ENCODE measurements at places on chromosomes 3 and 15.

DNA sequence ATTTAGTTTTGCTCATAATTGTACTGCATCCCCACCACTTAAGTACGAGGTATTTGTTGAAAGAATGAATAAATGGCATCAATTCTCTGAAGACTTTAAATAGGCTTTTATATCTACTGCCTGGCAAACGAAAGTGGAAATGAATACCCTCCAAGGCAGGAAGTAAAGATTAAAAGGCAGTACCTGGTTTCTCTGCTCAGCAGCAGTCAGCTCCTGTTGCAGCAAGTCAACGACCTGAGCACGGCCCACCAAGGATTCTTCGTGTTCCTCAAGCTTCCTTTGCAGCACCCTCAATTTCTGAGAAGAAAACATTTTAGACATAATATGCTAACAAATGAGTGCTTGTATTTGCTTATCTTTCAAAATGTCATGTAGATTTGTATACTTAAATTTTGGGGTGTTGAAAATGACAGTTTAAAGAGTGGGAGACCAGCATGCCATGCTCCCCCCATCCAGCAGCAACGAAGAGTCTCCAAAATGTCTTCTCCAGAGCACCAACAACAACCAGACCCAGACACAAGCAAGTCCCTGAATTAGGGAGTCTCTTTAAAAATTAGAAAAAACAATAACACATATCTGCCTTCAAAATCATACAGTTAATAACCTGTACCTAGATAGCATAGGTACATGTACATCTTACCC, 31.2 kb downstream of the GOLGB1 start:
- DNase-seq: no peak

DNA sequence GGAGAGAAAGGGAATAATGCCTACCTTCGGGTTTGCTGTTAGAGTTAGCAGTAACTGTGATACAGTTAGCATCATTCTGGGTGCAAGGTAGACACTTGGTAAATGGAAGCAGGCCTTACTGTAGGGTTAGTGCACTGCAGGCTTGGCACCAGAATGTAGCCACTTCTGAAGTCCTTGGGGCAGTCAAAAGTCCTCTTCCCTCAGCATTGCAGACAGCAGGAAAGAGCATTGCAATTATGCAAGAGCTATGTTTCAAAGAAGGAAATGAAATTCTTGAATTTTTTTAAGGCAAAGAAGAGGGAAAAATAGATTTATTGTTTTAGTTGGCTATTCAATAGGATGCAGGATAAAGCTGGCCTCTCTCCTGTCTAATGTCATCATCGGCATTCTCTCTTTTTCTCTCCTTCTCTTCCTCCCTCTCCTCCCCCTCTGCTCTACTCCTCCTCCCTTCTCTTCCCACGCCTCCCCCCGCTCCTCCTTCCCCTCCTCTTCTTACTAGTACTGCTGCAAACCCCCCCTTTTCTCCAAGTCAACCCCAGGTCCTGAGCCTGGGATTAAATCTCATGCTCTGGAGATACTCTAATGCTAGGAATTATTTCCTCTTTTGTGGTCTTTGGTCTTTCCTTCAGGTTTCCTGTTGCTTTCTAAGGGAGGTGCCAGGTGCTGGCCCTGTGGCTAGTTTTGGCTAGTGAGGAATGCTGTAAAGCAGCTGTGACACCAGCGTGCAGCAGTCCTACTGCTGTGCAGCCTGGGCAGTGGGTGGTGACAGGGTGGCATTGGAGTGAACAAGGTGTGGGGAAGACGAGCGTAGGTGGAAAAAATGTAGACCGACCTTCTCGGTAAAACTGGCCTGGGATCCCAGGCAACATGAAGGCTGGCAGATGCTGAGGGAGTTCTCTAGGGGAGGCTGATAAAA, 21.7 kb downstream of the EEFSEC start:
- no peak for DNase-seq

GRCh38 chr3:71264840-71265239, 318.7 kb downstream of the FOXP1 start:
- no peak for DNase-seq

- DNase-seq: no peak
These were observed 125.1 kb downstream of the SNRK start for GRCh38 chr3:43411429-43411828.

DNA sequence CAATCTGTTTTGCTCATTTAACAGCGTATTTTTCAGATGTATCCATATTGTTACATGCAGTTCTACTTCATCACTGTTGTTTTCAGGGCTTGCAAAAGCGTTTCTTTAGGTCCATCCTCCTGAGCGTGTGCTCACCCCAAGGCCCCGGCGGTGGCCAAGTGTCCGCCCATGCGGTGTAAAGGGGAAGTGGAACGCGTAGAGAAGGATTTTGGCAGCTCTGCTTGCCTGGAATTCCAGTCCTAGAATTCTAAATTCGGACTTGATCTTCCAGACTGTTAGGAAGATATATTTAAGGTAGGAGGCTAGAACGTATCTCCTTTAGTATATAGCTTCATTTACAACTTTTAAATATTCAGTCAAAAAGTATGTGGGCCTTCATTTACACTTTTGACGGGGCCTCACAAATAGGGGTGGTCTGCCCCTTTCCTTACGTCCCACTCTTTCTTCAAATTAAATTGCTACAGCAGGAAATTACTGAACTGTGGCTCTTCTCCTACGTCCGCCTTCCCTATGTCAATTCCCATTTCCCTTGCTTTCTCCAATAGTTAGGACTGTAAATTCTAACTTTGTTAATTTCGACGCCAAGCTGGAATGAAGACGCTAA, 609 bp upstream of the TBC1D23 start:
- no peak for DNase-seq

- no peak for DNase-seq
These were observed 50.8 kb downstream of the CPN2 start for GRCh38 chr3:194300382-194300758.

GRCh38 chr3:134449951-134450350, 35.8 kb downstream of the ANAPC13 start:
- DNase-seq: no peak

Data from HTR-8/SVneo (cell line).